SK-N-SH (cell line): ENCODE measurements at places on chromosomes 16 and 17.

DNA sequence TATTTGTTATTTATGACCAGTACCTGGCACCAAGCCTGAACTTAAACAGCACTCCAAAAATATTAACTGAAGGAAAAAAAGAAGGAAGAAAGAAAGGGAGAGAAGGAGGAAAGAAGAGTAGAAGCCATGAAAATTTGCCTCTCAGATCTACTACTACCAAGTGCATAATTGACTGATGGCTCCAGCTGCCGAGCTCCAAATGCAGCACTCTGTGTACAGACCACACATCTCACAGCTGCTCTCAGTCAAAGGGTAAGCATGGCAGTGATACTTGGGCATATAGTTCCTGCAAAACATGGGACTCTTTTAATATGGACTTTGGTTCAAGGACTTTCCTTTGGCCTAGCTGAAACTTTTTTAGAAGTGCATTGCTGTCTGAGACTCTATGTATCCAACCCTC, 44.0 kb upstream of the NOG start:
- no peak for DNase-seq

DNA sequence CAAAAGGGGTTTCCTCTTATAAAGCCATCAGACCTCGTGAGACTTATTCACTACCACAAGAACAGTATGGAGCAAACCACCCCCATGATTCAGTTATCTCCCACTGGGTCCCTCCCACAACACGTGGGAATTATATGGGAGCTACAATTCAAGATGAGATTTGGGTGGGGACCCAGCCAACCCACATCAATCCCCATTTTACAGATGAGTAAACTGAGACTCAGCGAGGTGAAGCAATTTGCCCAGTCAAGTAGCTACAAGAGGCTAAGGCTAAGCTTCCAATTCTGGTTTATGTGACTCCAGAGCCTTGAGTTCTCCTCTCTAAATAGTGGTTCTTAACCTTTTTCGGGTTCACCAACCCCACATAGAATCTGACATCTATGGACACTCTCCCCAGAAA, 8.8 kb downstream of the CD300A start:
- no peak for DNase-seq

DNA sequence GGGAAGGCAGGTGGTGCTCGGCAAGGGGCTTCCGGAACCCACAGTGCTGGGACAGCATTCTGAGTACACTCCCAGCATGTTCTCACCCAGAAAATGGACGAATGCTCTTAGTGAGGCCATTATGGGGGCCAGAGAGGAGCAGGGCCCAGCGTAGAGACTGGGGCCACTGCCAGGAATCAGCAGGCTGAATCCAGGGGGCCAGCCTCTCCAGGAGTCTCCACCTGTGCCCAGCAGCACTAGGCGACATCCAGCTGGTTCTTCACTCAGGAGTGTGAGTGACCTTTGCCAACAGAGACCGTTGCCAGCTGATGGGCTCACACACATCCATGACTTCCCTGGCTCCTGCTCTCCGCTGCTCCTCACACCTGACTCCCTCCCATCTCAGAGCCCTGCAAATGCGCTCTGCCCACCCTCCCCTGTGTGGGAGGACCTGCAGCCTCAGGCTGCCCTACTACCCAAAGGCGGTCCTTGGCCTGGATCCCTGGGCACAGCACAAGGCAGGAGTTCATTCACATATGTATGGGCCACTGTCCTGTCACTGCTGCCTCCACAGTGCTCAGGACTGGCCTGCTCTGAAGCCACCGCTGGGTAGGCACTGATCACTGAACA, 5.1 kb downstream of the RHBDF1 start:
- DNase-seq, result no peak

DNA sequence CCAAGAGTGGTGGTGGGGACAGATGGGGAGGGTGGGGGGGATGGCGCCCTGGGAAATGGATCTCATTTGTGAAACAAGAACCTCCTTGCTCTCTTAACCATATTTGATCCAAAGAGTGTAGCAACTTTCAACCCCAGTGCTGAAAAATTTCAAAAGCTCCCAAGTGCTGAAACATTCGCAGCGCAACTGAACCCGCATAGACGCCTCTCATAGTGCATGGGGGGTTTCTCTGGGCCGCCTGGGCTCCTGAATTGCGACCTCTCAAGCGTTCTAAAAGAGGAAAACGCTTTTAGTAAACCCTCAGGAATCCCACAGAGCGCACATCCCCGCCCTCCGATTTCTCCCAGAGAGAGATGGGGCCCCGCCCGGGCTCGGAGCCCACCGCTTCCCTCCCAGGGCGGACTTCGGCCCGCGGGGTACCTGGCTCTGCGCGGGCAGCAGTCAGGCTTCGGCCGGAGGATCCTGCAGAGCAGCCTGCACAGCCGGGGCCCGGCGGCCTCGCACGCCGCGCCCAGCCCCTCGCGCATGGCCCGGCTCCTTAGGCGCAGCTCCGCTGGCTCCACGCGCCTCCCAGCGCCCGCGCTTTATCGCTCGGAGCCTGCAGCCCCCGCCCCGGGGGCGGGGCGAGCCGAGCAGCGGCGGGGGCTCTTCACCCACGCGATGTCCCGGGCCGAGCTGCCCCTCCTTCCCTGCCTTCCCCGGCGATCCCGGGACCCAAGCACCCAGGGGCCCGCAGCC, 7.0 kb downstream of the NOS2 start:
- DNase-seq, result peak; percentile 90

DNA sequence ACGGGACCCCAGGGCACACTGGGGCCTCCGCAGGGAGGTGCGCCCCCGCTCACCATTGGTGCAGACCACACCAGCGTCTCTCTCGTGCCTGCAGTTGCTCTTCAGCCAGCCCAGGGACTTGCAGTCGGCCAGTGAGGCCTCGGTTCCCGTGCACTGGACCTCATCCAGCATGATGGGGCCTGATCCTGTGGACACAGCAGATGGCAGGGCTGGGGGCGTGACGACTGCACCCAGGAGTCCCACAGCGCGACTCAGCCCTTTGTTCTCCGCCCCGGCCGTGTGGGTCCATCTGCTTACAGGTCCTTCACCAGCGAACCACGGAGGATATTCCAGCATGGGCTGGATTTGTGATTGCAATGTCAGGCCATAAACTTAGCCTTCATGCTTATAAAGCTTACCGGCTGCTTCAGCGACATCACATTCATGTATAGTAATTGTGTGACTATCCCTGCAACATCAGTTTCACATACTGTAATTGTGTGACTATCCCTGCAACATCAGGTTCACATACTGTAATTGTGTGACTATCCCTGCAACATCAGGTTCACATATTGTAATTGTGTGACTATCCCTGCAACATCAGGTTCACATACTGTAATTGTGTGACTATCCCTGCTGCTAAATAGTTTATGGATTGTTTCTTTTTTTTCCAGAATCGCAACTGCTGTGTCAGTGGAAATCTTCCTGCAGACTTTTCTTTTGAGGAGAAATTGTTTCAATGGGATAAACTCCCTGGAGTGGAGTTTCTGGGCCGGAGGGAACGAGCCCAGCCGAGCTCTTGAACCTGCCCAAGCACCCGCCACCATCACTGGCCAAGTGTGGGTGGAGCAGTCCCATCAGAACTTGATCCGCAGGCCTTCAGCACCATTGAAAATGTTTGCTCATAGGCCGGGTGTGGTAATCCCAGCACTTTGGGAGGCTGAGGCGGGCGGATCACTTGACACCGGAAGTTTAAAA, 4.8 kb downstream of the LGALS3BP start:
- DNase-seq, result no peak

DNA sequence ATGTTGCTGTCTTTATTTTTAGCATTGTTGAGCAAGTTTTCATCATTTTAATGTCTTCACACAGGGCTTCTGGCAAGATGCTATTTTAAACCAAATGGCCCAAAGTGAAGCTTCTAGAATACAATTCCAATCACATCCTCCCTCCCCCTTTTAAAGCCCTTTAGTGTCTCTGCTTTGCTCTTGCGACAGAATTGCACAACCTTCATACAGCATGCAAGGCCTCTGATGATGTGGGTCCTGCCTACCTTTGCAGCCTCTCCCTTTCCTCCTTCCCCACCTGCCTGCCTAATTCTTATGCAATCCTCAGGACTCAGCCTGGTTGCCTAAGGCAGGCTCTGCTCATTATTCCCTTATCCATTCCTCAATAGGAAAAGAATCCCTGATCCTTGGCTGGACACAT, 381.7 kb downstream of the SLC39A11 start:
- no peak for DNase-seq

- no peak for DNase-seq
These were observed 29.5 kb upstream of the CDH1 start for GRCh38 chr16:68707340-68708152.

DNA sequence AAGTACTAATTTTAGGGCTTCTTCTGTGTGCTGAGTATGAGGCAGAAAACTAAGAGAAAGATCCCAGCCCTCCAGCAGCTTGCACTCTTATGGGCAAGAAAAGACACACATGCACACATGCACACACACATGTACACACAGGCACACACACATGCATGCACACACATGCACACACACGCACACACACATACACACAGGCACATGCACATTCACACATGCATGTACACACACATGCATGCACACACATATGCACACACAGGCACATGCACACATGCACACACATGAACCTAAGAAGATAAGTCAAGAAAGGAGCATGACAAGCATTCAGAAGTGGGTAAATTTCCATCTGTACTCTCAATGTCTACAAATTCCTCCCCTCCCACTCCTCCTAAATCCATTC, 130.2 kb downstream of the IRX3 start:
- DNase-seq, result no peak

GRCh38 chr17:20982589-20983358, 60.0 kb downstream of the USP22 start:
- DNase-seq, result no peak

DNA sequence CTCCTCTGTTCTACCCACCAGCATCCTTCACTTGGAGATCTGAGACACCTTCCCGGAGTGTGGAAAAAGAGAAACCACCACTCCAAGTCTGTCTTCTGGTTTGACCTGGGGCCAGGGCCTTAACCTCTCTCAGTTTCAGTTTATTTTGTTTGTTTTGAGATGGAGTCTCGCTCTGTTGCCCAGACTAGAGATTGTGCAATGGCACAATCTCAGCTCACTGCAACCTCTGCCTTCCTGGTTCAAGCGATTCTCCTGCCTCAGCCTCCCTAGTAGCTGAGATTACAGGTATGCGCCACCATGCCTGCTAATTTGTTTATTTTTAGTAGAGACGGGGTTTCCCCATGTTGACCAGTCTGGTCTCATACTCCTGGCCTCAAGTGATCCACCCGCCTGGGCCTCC, 271.1 kb upstream of the TNRC6C start:
- DNase-seq, result no peak

GRCh38 chr17:31148205-31148604, 53.4 kb downstream of the NF1 start:
- DNase-seq, result no peak

- DNase-seq, result no peak
These were observed 8.2 kb upstream of the CACNA1H start for GRCh38 chr16:1144476-1145382.

GRCh38 chr17:77925831-77926543, 32.5 kb upstream of the TNRC6C start:
- DNase-seq, result no peak

DNA sequence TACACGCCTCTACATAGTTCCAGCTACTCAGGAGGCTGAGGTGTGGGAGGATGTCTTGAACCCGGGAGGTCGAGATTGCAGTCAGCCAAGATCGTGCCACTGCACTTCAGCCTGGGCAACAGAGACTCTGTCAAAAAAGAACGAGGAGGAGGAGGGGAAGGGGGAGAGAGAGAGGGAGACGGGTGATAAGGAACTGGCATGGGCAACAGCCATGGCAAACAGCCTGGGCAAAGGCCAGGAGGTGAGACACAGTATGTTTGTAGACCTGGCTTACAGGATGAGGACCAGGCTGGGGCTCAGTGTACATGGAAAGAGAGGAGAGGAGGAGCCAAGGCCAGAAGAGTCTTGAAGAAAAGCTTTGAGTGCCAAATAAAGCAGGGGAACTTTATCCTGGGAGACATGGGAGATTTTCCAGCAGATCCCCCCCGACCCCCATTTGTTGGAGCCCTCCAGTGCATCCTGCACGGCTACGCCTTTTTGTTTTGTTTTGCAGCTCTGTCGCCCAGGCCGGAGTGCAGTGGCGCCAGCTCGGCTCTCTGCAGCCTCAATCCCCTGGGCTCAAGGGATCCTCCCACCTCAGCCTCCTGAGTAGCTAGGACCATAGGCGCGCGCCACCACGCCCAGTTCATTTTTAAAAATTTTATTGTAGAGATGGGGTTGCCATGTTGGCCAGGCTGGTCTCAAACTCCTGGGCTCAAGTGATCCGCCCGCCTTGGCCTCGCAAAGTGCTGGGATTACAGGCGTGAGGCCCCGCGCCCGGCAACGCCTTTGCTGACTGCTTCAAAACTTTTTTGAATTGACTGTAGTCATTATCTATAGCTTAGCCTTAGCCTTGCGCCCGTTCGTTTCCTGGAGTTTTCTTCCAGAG, 1.3 kb upstream of the ALKBH5 start:
- no peak for DNase-seq

GRCh38 chr17:40497695-40498094, 3.7 kb downstream of the TNS4 start:
- no peak for DNase-seq

- peak; percentile 66 for DNase-seq
These were observed 121.4 kb upstream of the CORO6 start for GRCh38 chr17:29744121-29744520.

DNA sequence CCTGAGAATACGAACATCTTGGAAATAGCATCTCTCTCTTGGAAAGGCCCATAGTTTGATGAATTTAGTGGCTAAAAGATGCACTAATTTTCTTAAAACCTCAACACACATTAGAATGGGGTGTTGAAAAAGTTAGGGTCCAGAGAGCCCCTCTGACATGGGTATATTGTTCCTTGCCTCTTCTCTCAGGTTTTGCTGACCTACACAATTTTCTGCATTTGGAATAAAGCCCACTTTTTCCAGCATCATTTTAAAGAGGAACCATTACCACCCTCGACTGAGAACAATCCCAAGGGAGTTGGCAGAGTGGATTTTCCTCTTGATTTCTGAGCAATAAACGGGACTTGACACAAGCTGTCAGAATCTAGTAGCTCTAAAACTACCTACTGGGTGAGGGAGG, 156.1 kb downstream of the PMP22 start:
- DNase-seq, result no peak

DNA sequence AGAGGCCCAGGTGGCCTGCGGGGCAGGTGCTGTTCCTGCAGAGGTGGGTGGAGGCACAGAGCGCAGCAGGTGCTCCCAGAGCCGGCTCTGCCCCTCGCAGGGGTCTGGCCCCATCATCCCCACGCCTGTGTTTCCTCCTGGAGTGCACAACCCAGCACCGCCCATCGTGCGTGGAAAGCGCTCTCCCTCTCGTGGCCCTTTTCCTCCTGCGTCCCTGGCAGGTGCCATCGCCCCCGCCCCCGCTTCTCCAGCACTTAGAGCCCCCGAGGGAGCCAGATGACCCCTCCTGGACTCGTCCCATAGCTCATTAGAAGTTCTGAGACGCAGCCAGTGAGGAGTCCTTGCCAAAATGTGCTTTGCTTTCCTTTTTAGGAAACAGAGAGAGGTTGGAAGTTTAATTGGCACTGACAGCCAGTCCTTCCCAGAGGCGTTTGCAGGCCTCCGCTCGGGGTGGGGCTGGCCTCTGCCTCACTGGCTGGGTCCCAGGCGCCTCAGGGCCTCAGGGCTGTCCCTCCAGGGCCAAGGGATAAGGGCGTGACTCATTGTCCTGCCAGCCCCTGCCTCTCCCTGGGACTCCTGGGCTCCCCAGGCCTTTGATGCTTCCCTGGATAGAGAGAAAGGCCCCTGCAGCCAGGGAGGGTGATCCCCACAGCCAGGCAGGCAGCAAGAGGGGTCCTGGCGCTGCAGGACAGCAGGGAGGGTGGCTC, 32.2 kb upstream of the CHMP6 start:
- DNase-seq, result peak; percentile 69

- no peak for DNase-seq
These were observed 18.3 kb upstream of the LITAF start for GRCh38 chr16:11604783-11605563.
